ENCODE measurements at places on chromosomes 11 and 22. TPM values are rescaled to one million over a fixed set of nuclear protein-coding genes. Genes with fewer than 3 reads are reported as not detected.

DNA sequence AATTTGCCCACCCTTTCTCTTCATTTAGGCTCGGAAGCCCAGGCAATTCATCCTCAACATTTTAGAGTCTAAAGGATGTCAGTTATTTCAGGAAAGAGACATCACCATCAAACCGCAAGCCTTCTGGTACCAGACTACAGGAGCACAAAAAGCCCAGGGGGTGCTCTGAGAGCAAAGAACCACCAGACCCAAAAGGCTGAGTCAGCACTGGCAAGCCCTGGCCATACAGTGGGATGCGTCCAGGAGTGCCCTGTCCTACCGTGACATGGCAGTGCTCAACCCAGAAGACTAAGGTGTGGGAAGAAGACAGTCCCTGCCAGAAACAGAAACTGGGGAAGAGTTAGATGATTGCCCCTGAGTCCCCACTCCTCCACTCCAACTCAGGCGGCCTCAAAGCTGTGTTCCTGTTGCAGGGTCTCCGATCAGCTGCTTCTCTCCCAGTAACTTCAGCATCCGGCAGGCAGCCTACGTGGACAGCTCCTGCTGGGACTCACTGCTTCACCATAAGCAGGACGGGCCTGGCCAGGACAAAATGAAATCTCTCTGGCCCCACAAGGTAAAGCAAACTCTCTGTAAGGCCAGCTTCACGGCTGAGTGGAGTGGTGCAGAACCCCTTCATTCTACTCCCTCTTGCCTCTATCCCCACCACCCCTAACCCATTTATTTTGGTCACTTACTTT, 1.5 kb downstream of the PANX3 start:
- DNase-seq: no peak

Gene LMO1
- total RNA-seq: 0.40 TPM

- DNase-seq: no peak
Observed at GRCh38 chr11:122721964-122722266, 66.4 kb downstream of the UBASH3B start.

- no peak for DNase-seq
Observed at GRCh38 chr11:102138670-102139069, 28.4 kb downstream of the YAP1 start.

Gene ANO5
- 2.0 TPM for total RNA-seq

GRCh38 chr22:50640857-50641647, 13.1 kb upstream of the ARSA start:
- no peak for DNase-seq

Gene TMEM218
- 32.2 TPM for total RNA-seq

DNA sequence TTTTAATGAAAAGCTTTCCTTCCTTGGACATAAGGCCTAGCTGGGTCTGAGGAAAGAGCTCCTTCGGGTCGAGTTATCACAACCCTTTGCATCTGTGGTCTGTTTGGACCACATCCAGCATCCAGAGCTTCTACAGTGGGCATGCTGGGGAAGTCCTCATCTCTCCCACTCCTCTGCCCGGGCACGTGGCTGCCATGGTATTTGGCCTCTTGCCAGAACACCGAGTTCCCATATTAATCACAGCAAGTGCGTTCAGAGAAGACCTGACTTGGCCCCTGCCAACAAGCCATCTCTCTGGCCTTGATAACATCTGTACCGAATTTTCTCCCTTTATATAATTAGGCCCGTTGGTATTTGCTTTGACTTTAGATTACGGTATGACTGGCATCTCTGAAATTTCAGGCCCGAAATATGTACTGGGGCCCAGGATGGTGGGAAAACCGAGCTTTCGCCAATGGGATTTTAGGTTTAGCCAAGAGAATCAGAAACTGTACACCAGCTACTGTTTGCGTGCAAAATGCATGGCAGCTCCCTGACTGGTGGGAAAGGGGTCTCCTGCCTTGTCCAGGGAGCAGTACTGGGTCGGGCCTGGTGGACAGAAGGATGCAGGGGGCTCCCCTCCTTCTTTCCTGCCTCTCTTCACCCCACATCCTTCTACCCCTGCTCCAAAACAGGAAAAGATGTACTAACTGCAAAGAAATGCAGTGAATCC, 90.0 kb downstream of the MICAL2 start:
- no peak for DNase-seq

GRCh38 chr11:109196016-109196415, 226.0 kb upstream of the C11orf87 start:
- no peak for DNase-seq

- DNase-seq: no peak
Observed at GRCh38 chr22:49218142-49218541, 609.5 kb downstream of the BRD1 start.

Gene CFAP300
- total RNA-seq: 9.0 TPM

- DNase-seq: no peak
Observed at GRCh38 chr11:116478669-116479668, 293.8 kb downstream of the BUD13 start.

GRCh38 chr11:116207421-116208141, 565.2 kb downstream of the BUD13 start:
- DNase-seq: no peak

Gene CHRM1
- total RNA-seq: not detected

Gene CADM1
- 0.35 TPM for total RNA-seq
